T1000 (cell line): ENCODE measurements at places on chromosomes 1 and 21.
A peak's percentile ranks its signal among the peaks of the same experiment; 100 is the strongest.

DNA sequence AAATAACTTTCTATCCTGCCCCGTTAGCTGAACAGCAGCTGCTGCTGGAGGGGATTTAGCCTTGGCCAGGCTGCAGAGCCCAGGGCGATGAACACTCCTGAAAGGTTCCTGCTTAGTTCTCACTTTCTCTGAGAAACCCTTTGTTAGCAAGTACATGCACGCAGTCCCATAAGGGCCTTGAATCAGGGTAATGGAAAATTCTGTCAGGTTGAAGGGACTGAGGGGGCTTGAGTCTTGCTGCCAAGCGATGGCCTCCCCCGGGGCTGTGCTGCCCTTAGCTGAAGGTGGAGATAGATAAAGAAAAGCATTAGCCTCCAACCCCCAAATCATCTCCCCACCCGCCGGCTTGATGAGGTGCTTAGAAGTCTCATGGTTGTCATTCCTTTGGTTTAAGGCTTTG is 7.9 kb downstream of the GJA5 start:
- no peak for DNase-seq

- no peak for DNase-seq
These were observed 139.5 kb downstream of the GRIK3 start for GRCh38 chr1:36894824-36895223.

GRCh38 chr1:63880958-63881576 is 107.2 kb downstream of the ROR1 start:
- no peak for DNase-seq

- no peak for DNase-seq
These were observed 4.2 kb upstream of the PRXL2B start for GRCh38 chr1:2582391-2582790.

GRCh38 chr1:184801503-184801902 is 46.8 kb upstream of the EDEM3 start:
- no peak for DNase-seq

GRCh38 chr1:70426154-70427131 is 15.4 kb downstream of the CTH start:
- DNase-seq = no peak

DNA sequence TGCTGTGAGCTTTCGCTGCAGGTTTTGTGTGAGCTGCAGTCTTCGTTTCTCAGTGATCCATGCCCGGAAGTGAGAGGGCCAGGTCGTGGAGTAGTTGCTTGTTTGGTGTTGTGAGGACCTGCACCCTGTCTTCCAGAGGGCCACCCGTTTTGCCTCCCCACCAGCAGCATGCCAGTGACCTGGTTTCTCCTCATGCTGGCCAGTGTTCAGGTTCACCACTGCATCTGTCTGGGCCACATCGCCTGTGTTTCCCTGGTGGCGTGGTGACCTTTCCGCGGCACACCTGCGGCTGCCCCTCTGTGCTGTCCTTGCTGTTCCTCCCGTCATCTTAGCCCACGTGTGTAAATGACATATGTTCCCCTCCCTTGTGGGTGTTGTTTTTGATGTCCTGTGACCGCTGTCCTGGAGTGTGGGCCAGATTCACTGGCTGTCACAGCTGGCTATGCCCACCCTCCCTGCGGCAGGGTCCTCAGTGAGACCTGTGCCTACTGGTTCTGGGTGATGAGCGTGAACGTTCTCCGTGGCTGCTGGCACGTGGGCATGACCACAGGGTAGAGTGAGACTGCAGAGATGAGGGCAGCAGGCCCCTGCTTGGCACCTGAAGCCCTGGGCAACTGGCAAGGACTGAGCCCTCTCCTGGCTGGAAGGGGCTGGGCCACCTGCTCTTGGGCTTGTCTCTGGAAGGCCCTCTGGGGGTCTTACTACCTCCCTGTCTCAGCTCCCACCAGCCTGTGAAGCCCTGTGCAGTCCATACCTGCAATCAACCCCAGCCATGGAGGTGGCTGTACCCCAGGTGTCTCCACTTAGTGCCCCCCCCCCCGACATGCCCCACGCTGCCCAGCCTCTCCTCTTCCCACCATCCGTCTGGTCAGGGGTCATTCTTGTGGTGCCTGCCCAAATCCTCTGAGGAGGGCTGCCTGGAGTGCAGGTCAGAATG is 7.3 kb downstream of the IBA57 start:
- no peak for DNase-seq

DNA sequence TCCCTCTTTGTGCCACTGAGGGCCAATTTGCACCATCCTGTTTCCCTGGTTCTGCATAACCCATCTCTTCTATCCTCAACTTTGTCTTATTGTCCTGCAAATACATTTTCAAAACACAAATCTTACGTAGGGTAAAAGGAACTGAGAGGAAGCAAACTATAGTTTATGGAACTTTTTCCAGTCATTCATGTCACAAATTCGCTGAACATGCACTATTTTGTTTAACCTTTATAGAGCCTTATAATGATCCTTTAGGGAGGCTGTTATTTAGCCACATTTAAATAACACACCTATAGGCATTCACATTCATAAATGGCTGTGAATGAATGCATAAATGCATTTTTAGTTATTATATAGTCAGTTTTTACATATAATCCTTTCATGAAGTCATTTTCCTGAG is 85.0 kb downstream of the PLPPR5 start:
- DNase-seq = no peak

GRCh38 chr1:48889082-48889481 is 112.4 kb upstream of the BEND5 start:
- DNase-seq = no peak

GRCh38 chr1:3504151-3504821 is 49.8 kb downstream of the ARHGEF16 start:
- DNase-seq = peak; percentile 72

DNA sequence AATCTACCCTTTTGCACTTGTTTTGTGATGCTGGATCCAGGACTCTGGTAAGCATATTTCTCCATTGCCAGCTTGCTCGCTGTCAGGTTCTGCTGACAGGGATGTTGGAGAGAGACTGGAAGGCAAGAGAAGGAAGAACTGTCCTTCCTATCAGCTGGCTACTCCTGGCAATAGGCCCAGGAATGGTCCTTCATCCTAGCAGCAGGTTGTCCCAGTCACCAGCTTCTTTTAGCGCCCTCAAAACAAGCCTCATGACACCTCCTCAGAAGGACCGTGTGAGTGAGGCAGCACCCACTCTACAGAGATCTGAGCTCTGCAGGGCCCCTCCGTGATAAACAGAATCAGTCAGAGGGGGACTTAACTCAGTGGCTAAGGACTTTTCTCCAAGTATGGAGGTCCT is 33.1 kb upstream of the SLAMF9 start:
- DNase-seq = no peak

DNA sequence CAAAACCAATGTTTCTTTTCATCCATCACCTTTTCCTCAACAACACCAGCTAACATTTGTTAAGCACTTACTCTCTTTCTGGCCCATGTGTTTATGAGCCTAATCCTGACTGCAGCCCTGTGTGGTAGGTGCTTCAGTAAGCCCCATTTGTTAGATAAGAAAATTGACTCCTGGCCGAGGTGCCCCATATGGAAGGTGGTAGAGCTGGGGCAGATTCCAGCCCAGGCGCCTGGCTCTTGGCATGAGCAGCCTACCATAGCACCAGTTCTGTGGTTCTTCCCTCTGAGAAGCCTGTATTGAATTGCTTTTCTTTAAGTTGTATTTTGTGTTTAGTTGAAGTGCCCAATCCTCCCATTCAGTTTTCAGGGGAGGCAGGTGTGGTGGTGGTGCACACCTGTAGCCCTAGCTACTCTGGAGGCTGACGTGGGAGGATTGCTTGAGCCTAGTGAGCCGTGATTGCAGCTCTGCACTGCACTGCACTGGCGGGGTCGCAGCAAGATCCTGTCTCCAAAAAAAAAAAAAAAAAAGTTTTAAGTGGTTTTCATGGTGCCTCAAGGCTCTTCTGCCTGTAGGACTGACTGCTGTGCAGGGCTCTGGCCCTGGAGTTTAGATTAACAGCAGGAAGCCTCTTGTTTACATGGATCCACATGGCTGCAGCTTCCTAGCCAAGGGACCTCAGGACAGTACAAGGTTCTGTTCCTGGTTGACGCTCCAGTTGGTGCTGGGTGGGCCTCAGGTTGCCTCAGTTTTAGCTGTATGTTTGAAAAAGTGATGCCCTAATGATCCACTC is 125.9 kb downstream of the MRPS6 start:
- DNase-seq = no peak

- no peak for DNase-seq
These were observed 29.5 kb downstream of the SZRD1 start for GRCh38 chr1:16396591-16396990.
